ENCODE measurements at places on chromosomes 5 and 9.

- DNase-seq = no peak
Measured at GRCh38 chr5:31300501-31300900, 107.0 kb downstream of the CDH6 start.

- no peak for DNase-seq
Measured at GRCh38 chr5:157025093-157025698, 33.7 kb downstream of the HAVCR1 start.

DNA sequence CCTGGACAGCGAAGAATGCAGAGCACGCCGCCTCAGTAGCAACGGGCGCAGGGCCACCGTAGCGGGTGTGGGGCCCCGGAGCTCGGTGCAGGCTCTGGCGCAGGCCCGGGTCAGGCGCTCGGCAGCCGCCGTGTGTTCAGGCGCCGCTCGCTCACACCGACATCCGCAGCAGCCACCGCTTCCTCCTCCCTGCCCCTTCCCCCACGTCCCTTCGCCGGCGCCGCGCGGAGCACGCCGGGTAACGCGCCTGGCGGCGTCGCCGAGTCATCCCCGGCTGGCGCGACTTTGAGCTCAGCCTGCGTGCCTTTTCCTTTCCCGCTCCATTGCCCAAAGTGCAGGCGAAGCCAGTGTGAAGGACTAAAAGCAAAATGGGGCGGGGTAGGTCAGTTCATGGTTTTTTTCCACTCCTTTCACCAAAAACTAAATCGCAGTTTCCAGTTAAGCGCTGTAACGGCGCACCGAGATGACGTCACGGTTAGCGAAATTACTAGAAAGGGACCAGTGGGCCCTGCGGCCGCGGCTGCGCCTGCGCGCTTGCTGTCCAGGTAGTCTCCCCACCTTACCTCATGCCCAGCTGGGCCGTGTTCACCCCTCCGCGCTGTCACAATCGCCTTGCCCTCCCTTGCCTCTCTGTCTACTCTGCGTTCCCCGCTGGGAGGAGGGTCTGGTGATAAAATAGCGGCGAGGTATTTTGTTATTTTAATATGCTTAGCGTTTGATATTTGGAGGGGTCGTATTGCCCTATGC is at the start of gene UBQLN1:
TSS of gene UBQLN1 (minus strand) at position 191 of the 747 bp plus-strand sequence. CDS start 279 bp downstream, outside the sequence.
- peak; percentile 25 for DNase-seq

DNA sequence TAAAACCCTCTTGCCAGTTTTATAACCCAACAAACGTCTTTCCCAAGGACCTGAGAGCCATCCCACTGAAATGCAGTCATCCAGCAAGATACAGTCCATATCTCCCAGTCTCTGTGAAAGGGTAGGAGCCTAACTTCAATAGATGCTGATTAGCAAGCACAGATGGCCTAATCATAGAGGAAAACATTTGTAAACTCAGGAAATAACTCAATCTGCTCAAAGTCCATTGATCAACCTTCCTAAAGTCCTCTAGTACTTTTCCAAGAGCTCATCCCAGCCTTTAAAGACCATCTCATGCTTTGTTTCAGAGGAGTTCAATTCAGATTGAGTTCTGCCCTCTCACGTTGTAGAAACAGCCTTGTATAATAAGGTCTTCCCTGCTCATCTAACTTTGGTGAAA is 324.2 kb downstream of the MRPS30 start:
- no peak for DNase-seq

- no peak for DNase-seq
Measured at GRCh38 chr5:90641528-90641927, 82.9 kb downstream of the ADGRV1 start.

DNA sequence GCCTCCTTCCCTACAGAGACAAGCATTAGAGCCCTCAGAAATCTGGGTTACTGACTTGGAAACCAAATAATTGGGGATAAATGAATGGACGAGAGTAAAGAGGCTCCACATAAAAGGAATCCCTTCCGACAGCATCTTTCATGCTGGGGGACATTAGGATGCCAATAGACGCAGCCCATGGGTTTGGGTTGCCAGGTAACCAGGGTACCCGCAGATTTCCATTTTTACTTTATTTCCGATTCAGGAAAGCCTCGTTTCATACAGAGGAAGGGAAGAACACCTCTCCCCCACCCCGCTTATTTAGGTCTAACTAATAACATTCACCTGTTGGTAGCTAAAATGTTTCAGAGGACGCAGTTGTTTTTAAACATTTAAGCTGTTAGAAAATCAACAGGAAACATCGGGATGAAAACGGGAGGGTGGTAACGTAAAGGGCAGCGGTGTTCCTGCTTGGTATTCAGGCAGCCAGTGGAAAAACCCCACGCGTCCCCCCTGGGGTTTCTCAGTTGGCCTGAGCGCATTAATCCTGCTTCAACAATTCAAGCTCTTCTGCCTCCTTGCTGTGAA is 179.5 kb downstream of the YTHDC2 start:
- no peak for DNase-seq

- DNase-seq = no peak
Measured at GRCh38 chr5:34656700-34657273, 659 bp downstream of the RAI14 start.

DNA sequence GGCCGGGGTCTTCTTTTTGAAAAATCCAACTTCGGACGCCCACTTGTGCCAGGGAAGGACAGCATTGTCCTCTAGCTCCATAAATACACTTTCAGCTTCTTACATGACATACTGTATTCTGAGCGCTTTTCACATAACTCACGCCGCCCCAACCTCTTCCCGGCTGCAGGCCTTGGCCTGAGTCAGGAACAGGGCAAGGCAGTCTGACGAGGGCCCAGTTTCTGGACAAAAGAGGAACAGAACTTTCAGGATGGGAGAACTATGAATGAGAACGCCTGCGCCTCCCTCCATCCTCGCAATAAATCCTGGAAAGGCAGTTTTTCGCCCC is 650 bp downstream of the DCTN4 start:
- no peak for DNase-seq

DNA sequence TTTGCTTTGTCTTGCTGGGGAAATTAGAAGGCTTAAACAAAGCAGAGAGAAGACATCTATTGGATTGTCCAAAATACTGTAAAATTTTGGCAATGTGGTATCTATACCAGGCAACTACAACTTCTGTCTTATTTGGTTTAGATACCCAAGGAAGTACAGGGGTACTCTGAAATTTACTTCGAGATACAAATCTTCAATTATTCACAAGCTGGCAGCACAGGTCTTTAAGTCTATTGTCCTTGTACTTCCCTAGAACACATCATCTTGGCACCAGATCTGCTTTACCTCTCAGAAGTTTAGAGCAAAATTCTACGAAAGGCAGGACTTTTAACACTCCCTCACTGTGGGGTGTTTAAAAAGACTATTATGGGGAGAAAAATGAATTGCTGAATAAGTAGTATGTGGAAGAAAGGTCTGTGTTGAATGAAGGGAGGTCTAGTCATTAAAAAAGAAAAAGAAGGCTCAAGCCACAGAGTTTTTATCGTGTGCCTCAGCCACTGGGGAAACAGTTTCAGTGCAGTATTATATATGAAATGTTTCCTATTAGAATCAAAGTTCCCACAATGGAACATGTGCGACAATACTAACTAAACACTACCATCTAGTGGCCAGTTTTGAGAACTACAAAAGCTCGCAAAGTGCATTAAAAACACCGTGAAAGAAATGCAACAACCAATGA is 93.7 kb downstream of the PDE4D start:
- DNase-seq = no peak

- no peak for DNase-seq
Measured at GRCh38 chr9:129981180-129981907, 61.6 kb downstream of the FNBP1 start.

DNA sequence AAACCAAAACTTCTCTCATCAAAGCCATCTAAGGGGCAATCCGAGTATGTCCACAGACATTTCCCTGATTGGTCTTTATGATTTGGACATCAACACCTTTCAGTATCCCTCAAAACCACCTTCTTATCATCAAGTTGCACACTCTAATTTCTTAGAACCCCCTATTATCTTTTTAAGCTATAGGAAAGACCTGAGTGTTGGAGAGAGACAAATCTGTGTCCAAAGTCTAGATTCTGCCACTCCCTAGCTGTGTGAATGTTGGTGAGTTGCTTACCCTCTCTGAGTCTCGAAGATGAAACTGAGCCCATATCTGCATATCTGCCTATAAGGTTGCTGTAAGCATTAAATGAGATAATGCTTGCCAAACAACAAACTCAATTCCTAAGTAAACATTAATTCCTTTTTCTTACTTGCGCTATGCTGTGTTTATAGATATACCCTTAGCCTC is 159.1 kb downstream of the DOCK8 start:
- no peak for DNase-seq

GRCh38 chr9:113719919-113720318 is 156.2 kb upstream of the ZNF618 start:
- DNase-seq = no peak

GRCh38 chr5:161105525-161105924 is 253.5 kb upstream of the ATP10B start:
- DNase-seq = no peak

GRCh38 chr9:106287091-106287631 is 575.8 kb upstream of the ZNF462 start:
- DNase-seq = no peak

GRCh38 chr9:120353506-120353905 is 226.5 kb downstream of the CDK5RAP2 start:
- no peak for DNase-seq

DNA sequence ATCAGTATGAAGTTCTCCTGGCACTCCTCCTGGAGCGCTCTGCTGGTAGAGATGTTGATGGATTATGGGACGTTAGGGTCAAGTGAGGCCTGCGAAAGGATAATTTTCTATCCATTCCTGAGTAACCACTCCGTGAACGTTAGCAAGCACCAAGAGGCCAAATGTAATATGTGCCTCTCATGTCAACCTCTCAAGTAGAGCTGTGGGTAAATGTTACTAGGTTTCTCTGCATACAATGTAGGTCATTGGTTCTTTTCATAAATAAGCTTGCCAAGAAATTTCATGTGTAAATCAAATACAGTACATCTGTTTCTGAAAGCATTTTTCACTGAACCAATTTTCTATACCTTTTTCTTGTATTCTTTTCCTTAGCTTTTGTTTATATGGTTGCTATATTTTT is 126.3 kb downstream of the KDM4C start:
- no peak for DNase-seq
